ENCODE measurements at places on chromosomes 1 and 21. TPM values are rescaled to one million over a fixed set of nuclear protein-coding genes. Genes with fewer than 3 reads are reported as not detected.

The SUMO3 gene
- 79.2 TPM for total RNA-seq

The LCE1A gene
- total RNA-seq, result not detected

The PRR9 gene
- total RNA-seq, result not detected

The CYP4A11 gene
- total RNA-seq, result not detected

The KAZN gene
- 6.9 TPM for total RNA-seq

The NTRK1 gene
- not detected for total RNA-seq

The GRIK3 gene
- total RNA-seq, result not detected

The OLFML2B gene
- 0.53 TPM for total RNA-seq

The IL6R gene
- total RNA-seq, result 13.9 TPM

The KIF14 gene
- 3.6 TPM for total RNA-seq

The SCMH1 gene
- total RNA-seq, result 13.8 TPM

The HSD3B2 gene
- not detected for total RNA-seq

The TLCD4 gene
- total RNA-seq, result 0.05 TPM

The IL20 gene
- not detected for total RNA-seq

The CSRP1 gene
- 765 TPM for total RNA-seq

The MLLT11 gene
- total RNA-seq, result 27.6 TPM

The TMIGD3 gene
- not detected for total RNA-seq

The OR2T11 gene
- not detected for total RNA-seq

The CCDC185 gene
- total RNA-seq, result not detected

The STPG1 gene
- 6.7 TPM for total RNA-seq

The TMEM52 gene
- total RNA-seq, result 0.18 TPM

The CLCNKB gene
- not detected for total RNA-seq

The ARHGEF10L gene
- total RNA-seq, result 16.6 TPM

The TRABD2B gene
- 0.06 TPM for total RNA-seq

The MRPS21 gene
- 42.3 TPM for total RNA-seq

The TRPM2 gene
- 5.7 TPM for total RNA-seq
